Activated T-cell treated with anti-CD3 and anti-CD28 coated beads, Interleukin-2, amount 50 U/mL, for 72 hours (primary cell): ENCODE measurements at places on chromosomes 11 and 22.
A peak's percentile ranks its signal among the peaks of the same experiment; 100 is the strongest.

DNA sequence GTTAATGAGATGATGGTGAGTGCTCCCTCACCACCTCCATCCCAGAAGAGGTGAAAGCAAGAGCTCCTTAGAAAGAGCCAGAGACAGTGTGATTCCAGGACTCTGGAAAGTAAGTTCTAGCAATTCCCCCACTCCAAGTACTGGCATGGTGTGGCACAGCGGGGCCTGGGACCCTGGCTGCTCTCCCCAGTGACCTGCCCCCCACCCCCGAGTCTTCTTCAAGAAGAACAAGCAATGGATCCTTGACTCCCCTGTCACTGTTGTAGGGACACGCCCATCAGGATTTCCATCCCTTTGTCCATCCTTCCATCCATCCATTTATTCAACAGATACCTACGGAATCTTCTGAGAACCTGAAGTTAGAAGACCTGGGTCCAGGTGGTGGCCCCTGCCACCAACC lies 44.4 kb downstream of the C11orf96 start:
- no peak for DNase-seq

DNA sequence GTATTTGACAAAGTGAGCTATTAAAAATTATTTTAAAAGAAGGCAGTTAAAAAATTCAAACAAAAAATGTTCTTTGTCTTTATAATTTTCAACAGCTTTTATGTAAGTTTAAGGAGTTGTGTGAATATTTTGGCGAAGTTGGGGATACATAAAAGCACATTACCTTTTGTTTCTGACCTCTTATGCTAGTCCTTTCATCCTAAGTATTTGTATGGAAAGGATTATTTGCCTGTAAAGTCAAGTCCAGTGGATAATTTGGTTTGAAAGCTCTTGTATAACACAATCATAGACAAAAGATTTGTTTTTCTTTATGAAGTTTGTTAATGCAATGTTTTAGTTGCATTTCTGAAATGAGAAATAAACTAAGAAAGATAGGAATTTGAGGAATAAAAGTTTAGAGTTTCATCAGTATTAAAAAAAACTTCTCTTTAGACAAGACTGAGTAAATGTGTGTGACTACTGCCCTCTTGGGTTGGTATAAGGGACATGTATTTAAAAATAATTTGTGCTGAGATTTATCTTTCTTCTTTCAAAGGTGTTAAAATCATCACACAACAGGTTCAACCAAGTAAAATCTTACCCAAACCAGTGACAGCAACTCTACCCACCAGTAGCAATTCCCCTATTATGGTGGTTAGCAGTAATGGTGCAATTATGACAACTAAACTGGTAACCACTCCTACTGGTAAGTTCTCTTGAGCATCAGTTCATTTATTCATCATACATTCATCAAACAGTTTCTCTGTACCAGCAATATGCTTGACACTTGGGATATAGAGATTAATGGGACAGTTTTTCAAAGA lies 68.2 kb downstream of the EMSY start:
- DNase-seq: no peak

- DNase-seq: no peak
Observed at GRCh38 chr22:45460288-45461109, 42.2 kb upstream of the FBLN1 start.

DNA sequence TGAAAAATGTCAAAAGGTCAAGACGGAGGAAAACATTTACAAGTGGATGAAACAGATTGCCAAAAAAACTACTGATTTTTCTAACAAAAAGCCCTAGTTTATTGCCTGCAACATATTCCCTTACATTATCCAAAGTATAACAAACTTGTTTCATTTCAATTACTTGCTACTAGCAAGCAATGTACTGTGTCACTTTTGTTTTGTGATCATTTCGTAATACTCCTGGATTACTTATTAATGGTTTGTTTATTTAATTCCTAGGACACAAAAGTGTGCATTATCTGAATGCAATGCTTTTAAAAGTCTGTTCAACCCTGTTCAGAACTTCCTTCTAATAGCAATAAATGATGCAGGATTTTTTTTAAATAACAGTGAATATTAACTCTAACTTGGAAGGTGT lies 50.9 kb downstream of the CCDC34 start:
- DNase-seq: no peak

DNA sequence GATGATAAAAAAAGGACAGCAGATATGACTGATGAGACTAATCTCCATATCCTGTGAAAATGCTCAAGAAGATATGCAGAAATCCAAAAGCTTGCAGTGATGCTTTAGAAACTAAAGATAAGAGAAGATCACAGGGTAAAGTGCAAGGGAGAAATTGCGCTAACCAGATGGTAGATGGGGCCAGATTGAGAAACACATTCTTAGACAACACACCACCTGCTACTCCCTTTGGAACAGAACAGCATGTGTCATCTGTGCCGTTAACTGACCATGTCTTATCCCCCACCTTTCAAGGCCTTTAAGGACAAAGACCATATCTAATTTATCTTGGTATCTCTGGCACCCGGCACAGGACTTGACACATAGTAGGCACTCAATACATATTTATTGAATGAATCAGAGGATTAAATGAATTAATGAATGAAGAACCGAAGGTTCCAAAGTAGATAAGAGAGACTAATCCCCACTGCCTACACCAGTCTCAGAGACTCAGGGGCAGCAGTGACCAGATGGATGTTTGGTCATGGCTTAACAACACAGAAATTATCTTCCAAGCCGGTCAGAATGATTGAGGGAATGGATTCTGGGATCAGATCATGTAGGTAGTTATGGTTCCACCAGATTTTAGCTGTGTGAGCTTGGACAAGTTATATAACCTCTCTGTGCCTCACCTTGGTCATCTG lies 12.3 kb upstream of the P2RY2 start:
- no peak for DNase-seq

DNA sequence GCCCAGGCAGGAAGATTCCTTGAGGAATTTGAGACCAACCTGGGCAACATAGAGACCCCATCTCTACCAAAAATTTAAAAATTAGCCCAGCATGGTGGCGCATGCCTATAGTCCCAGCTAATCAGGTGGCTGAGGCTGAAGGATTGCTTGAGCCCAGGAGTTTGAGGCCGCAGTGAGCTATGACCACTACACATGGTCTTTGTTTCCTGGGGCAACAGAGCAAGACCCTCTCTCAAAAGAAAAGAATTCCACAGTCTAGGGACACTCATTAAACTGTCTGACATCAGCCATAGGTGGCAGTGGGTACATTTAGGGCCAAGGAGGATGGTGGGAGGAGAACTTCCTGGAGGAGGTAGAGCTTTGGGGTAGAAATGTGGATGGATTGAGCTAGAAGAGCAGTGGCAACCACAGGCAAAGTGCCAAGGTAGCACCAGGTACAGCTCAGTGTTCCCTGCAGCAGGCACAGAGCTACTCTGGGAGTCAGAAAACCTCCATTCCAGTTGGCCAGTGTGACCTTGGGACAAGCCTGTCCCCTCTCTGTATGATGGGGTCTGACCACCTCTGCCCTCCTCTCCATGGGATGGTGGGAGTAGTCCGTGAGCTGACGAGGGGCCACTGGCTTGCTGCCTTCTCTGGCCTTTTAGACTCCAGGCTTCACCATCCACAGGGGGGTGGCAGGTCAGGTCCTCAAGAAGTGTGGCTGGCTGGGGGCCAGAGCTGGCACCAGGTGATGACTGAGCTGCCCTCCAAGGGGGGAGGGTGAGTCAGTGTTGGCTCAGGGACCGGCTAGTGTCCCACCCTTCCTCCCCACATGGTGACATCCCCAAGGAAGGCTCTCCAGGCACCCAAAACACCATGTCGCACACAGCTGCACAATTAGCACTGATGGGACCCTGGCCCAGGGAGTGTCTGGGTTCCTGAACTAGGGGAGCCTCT lies 3.7 kb upstream of the CLCF1 start:
- DNase-seq: no peak

GRCh38 chr11:69682221-69682620 lies 7.1 kb upstream of the LTO1 start:
- no peak for DNase-seq

GRCh38 chr22:17318817-17319216 lies 50.4 kb upstream of the CECR2 start:
- no peak for DNase-seq

DNA sequence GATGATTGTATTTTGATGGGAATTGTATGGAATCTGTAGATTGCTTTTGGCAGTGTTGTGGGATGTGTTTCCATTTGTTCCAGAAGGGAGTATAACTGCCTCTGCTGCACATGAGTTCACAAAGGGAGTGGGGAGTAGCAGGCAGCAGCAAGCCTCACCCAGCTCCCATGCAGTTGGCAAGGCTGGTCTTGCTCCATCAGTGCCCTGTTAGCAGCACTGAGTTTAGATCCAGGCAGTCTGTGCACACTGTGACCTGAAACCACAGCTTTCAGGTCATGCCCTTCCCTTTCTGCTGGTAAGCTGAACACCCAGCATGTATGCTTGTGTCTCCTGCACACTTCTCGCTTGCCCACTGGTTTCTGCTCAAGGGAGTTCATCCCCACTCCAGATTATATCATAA lies 3.7 kb upstream of the NUCB2 start:
- DNase-seq: no peak

- DNase-seq: no peak
Observed at GRCh38 chr11:82757660-82758357, 24.1 kb upstream of the FAM181B start.

GRCh38 chr11:85809863-85810262 lies 1.1 kb downstream of the SYTL2 start:
- DNase-seq: peak; percentile 33

DNA sequence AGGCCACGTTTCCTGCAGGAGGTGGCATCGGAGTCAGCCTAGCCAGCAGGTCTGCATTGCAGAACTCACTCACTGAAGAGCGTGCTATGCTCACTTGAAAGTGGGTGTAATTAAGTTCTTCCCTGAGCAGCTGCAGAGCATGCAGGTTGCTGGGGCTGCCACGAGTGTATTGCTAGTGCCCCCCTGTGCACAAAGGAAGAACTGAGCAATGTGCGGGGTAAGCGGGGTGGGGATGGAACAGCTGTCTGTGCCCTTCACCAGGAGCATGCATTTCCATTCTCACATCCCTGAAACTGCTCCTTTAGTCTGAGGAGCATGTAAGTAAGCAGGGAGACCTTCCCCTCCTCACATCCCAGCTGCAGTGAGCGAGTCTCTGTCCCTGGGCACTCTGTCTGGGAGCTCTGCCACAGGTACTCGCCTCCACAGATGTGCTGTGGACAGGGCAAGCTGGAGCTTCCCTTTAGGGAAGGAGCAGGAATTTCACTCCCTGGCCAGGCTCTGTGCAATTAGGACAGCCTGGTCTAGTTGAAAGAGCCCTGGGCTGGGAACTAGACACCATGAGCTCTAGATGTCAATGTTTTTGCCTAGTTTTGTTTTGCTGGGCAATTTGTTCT lies 1031.8 kb downstream of the NTM start:
- DNase-seq: peak; percentile 4

- DNase-seq: no peak
Observed at GRCh38 chr11:131770801-131771200, 400.4 kb downstream of the NTM start.

GRCh38 chr11:106644824-106645223 lies 373.5 kb downstream of the GUCY1A2 start:
- DNase-seq: no peak

- no peak for DNase-seq
Observed at GRCh38 chr11:44159848-44160721, 64.6 kb downstream of the EXT2 start.
